ENCODE measurements at places on chromosomes 4 and X.
A peak's percentile ranks its signal among the peaks of the same experiment; 100 is the strongest.

DNA sequence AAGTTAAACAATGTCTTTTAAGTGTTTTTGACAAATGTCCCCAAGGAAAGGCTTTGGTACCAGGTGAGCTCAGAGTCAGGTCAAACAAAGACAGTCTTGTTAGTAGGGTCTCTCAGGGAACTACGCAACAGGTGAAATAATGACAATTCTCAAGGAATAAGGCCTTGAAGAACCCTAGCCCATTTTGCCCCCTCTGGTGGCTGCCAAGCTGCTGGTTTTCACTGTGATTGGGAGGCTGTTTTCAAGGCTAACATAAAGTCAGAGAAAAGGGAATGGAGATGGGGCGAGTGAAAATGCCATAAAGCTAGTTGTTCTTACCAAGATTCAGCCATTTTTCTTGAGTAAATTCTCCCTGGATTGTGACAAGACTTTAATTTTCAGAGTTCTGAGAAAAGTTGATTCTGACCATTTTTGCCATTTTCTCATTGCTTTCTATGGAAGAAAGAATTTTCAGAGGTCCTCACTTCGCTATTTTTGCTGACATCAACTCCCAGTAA, 58.7 kb downstream of the RWDD4 start:
- DNase-seq, result no peak

GRCh38 chrX:9759337-9759736, 6.3 kb downstream of the GPR143 start:
- DNase-seq, result no peak

GRCh38 chrX:115408771-115409400, 119.4 kb downstream of the LUZP4 start:
- no peak for DNase-seq

DNA sequence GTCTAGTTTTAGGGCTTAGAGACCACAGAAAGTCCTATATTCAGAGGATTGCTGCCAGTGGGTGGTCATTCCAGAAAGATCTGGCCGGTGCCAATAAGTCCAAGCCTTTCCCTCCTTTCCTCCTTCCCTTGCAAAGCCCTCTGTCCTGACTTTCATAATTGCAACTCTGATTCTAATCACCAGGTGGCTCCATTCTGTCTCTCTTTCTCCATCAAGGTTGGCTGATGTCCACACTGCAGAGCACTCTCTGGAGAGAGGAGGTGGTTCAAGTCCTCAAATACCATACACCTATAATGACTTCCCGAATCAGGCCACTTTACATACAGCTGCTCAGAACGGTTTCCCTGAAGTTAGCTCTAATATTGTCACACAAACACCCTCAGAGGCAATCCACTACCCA, 22.4 kb upstream of the ARMCX4 start:
- no peak for DNase-seq

GRCh38 chr4:16794816-16795445, 103.5 kb downstream of the LDB2 start:
- DNase-seq, result no peak

DNA sequence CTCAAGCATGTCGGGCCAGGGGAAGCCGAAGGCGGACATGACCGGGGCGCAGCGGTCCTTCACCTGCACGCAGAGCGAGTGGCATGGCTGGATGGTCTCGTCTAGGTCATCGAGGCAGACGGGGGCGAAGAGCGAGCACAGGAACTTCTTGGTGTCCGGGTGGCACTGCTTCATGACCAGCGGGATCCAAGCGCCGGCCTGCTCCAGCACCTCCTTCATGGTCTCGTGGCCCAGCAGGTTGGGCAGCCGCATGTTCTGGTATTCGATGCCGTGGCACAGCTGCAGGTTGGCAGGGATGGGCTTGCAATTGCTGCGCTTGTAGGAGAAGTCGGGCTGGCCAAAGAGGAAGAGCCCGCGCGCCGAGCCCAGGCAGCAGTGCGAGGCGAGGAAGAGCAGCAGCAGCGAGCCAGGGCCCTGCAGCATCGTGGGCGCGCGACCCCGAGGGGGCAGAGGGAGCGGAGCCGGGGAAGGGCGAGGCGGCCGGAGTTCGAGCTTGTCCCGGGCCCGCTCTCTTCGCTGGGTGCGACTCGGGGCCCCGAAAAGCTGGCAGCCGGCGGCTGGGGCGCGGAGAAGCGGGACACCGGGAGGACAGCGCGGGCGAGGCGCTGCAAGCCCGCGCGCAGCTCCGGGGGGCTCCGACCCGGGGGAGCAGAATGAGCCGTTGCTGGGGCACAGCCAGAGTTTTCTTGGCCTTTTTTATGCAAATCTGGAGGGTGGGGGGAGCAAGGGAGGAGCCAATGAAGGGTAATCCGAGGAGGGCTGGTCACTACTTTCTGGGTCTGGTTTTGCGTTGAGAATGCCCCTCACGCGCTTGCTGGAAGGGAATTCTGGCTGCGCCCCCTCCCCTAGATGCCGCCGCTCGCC, at the start of gene SFRP2:
TSS of gene SFRP2 (minus strand) at position 671 of the 864 bp plus-strand sequence. CDS start at position 423, 248 bp downstream.
- DNase-seq, result peak; percentile 40

GRCh38 chr4:1002131-1002630, 9.0 kb upstream of the SLC26A1 start:
- no peak for DNase-seq

DNA sequence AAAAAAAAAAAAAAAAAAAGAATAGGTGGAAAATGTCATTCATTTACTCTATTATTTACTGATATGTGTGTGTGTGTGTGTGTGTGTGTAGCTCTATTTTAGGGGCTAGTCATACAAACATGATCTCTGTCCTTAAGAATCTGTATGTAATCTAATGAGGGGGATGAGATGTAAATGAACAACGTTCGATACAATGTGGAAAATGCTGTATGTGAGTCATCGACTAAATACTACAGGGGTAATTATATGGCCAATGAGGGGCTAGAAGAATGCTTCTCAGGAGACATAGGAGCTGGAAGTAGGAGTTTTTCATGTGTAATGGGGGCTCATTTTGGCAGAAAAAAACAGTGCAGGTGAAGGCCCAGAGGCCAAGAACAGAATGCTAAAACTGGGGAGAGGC, 41.9 kb downstream of the LEF1 start:
- DNase-seq, result no peak

- no peak for DNase-seq
These were observed 62.5 kb upstream of the NFKB1 start for GRCh38 chr4:102438396-102439235.

GRCh38 chrX:49308604-49309269, 5.3 kb downstream of the GAGE10 start:
- no peak for DNase-seq

- DNase-seq, result no peak
These were observed 33.7 kb upstream of the WDR17 start for GRCh38 chr4:176031922-176032321.

- no peak for DNase-seq
These were observed 281.1 kb downstream of the SLC7A11 start for GRCh38 chr4:137961051-137961438.

- no peak for DNase-seq
These were observed 34.8 kb downstream of the PJA1 start for GRCh38 chrX:69130439-69130838.

- DNase-seq, result no peak
These were observed 143.9 kb downstream of the PJA1 start for GRCh38 chrX:69021141-69021960.

GRCh38 chr4:26124753-26125321, 196.0 kb upstream of the RBPJ start:
- DNase-seq, result no peak

GRCh38 chrX:132843363-132843762, 115.1 kb downstream of the HS6ST2 start:
- DNase-seq, result no peak

GRCh38 chr4:52157641-52158316, 106.7 kb downstream of the SPATA18 start:
- DNase-seq, result no peak

DNA sequence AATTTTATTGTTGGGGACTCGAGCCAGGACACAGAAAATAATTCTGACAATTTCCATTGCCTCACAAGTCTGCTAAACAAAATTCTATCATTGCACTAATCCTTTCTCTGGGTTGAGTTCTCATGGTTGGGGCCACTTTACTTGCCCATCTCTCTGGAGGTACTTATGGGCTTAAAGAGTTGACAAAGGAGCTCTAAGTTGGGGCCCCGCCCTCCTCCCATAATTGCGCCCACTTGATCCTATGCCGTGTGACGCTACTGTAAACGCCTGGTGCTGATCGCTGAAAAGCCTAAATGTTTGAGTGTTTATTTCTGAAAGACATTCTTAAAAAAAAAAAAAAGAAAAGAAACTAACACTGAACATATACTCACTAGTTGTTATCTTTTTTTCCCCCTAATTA, 103.0 kb downstream of the TENM3 start:
- no peak for DNase-seq

DNA sequence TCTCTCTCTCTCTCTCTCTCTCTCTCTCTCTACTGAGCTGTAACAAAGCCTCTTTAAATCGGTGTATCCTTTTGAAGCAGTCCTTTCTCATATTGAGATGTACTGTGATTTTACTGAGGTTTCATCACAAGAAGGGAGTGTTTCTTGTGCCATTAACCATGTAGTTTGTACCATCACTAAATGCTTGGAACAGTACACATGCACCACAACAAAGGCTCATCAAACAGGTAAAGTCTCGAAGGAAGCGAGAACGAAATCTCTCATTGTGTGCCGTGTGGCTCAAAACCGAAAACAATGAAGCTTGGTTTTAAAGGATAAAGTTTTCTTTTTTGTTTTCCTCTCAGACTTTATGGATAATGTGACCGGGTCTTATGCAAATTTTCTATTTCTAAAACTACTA, 37.2 kb downstream of the HPF1 start:
- no peak for DNase-seq

GRCh38 chrX:50707405-50707804, 106.6 kb downstream of the SHROOM4 start:
- DNase-seq, result no peak

Measured in activated T-cell treated with anti-CD3 and anti-CD28 coated beads, Interleukin-2, amount 50 U/mL, for 24 hours (primary cell).